ENCODE measurements at places on chromosomes 11 and 22.

- no peak for DNase-seq
These were observed 1.2 kb downstream of the C2CD2L start for GRCh38 chr11:119108146-119108856.

GRCh38 chr11:57440744-57441414, 14.0 kb upstream of the SLC43A3 start:
- DNase-seq = no peak

GRCh38 chr11:17581036-17581731, 34.1 kb downstream of the OTOG start:
- no peak for DNase-seq

DNA sequence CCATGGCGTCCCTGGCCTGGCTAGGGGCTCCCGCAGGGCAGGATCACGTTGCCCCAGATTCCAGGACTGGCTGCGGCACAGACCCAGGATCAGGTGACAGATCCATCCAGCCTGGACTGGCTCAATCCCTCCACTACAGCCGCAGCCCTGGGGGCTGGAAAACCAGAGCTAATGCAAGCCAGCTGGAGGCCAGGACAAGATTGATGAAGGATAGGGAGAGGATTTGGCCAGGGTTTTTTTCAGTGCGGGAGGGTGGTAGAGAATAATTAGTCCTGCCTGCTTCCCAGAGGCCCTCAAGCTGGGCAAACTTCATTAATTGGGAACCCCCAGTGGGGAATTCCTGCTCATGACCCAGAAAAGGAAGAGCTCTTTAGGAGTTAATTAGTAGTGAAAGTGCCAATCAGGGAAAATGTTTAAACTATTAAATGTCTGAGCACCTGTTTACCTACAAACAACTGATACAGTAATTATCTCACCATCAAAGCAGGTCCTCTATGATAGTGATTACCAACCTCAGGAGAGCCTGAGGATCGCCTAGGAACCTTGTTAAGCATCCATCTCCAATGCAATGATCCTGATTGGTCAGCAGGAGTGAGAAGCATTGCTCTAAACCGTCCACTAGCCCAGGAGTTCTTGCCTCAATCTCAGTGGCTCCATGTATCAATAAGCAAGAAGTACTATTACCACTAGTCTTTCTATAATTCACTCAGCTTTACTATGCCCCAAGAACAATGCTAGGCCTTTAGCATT, 33.0 kb upstream of the MYOD1 start:
- no peak for DNase-seq

- DNase-seq = no peak
These were observed 8.6 kb upstream of the IGLL5 start for GRCh38 chr22:22878801-22879674.

DNA sequence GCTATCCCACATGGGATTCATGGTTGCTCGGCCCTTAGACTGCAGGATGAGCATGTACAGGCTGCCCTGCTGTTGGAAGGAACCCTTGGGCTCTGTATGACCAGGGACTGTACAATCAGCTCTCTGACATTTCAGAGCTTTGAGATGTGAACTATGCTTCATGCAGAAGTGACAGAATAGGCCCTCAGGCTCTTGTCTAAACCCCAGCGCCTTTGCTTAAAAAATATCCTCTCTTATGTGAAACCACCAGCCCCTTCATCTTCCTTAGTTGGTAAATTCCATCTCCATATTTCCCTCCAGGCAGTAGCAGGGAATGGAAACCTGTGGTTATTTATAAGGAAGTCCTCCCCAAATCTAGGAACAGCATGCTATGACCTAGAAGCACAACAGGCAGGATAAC, 78.9 kb upstream of the PLET1 start:
- DNase-seq = no peak

DNA sequence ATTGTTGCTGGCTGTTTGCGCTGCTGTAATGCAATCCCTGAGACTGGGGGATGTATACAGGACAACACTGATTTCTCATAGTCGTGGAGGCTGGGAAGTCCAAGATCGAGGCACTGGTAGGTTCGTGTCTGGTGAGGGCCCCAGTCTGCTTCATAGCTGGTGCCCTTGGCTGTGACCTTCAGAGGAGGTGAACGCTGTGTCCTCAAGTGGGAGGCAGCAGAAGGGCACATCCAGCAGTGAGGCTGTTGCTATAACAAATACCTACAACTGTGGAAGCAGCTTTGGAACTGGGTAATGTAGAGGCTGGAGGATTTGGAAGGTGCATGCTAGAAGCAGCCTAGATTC, 21.3 kb downstream of the KRTAP5-5 start:
- no peak for DNase-seq

DNA sequence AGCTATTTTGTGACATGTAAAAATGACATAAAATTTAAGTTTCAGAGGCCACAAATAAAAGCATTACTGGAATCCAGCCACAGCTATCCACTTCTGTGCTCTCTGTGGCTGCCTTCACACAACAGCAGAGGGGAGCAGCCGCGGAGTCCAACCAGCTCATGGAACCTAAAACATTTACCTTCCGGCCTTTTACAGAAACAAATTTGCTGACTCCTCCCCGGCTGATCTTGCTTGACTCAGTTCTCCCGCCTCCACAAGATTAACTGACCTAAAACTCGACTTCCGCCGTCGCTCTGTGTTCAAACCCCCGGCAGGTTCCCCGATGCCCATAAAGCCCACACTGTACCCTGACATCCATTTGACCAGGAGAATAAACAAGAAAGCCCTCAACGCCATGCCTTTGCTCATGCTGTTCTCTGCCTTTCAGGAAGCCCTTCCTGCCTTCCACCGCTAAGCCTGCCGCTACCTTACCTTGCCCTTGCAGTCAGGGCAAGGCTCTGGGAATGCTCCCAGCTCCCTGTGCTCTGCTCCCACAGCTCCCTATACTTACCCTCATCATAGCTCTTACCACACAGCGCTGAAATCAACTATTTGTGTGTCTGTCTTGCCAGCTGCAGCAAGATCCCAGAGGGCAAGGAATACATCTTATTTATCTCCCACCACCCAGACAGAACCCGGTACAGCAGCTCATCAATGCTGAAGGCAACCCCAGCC, 35.4 kb downstream of the MICAL3 start:
- no peak for DNase-seq

DNA sequence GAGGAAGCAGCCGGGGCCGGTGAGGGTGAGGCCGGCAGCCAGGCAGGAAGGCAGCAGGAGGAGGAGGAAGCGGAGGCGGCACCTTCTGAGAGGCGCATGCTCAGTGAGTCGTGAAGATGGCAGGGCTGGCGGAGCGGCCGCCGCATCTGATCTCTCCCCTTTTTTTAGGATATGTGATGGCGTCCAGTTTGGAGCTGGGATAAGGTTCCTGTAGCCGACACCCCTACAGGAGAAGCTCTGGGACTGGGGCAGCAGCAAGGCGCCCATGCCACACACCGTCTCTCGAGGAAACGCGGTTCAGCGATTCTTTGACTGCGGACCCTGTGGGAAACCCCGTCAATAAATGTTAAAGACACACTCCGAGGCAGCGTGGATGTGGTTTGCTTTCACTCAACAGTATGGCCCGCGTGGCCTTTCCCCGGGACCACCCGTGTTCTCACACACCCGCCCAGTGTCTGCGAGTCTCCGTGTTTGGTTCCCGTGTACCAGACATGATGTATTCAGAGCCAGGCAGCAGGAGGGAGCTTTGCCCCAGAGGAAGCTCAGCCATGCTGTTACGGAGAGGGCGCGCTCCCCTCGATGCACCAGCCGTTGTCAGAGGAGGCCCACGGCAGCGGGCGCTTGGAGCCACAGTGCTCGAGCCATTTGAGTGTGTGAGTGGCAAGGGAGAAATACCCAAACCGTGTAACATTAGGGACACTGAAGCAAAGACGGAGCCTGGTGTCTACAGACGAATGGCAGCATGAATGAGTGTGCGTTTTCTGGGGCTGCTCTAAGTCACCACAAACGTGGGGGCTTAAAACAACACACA, 27.7 kb upstream of the PARVB start:
- peak; percentile 46 for DNase-seq

- DNase-seq = no peak
These were observed 36.9 kb downstream of the PPM1F start for GRCh38 chr22:21915624-21916308.

GRCh38 chr11:11978792-11979487, 29.5 kb downstream of the DKK3 start:
- DNase-seq = no peak

GRCh38 chr11:75508051-75508561, 17.6 kb downstream of the GDPD5 start:
- no peak for DNase-seq

- DNase-seq = no peak
These were observed 30.0 kb downstream of the LINC01488 start for GRCh38 chr11:69511358-69512055.

Data from stimulated activated CD8-positive, alpha-beta memory T cell treated with anti-CD3 and anti-CD28 coated beads, Interleukin-4, amount 100 ng/mL, for 1 hour (primary cell).